ENCODE measurements at places on chromosomes 2 and 18. TPM values are rescaled to one million over a fixed set of nuclear protein-coding genes. Genes with fewer than 3 reads are reported as not detected.

Gene POTEI
- total RNA-seq: not detected

DNA sequence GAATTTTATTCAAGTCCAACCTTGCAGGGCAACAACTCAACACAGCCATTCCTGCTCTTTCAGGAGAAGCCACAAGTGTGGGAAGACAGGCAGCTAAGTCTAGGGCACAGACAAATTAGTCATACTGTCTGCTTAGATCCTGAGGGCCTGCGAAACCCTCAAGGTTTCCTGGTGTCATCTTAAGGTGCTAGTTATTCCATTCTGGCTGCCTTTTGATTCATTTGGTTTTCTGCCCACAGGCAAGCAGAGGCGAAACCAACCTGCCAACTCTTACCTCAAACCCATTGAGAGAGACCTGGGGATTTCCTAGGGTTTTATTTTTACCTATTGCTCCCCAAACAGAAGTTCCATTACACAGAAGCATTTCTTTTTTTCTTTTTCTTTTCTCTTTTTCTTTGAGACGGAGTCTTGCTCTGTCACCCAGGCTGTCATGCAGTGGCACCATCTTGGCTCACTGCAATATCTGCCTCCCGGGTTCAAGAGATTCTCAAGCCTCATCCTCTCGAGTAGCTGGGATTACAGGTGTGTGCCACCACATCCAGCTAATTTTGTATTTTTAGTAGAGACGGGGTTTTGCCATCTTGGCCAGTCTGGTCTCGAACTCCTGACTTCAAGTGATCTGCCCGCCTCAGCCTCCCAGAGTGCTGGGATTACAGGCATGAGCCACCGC is 23.7 kb upstream of the SCYGR1 start:
- ATAC-seq: peak; percentile 95
- H3K27me3 ChIP-seq: no peaks in the 10 kb centered on the region
- H3K4me1 ChIP-seq: peaks cover 38% of the 10 kb centered on the region

DNA sequence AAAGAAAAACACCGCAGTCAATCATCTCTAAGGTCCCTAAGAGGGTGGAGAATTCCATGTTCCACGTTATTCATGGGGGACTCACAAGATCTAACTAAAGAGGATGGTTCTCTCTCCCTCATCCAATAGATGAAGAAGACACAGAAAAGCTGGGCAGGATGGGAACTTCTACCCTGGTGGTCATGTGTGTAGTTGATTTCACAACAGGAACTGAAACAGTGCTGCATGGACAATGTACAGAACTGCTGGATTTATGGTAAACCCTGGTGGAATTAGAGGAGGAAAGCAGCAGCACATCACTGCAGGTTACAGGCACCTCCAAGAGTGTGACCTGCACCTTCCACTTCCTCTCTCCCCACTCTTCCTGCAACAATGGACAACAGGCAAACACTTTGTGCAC is 31.4 kb downstream of the FECH start:
- H3K27me3 ChIP-seq: no peaks in the 10 kb centered on the region
- H3K4me1 ChIP-seq: no peaks in the 10 kb centered on the region
- no peak for ATAC-seq
- H3K36me3 ChIP-seq: peaks cover 74% of the 10 kb centered on the region
- H3K27ac ChIP-seq: no peak overlapping the region
- H3K4me3 ChIP-seq: no peak overlapping the region

- no peak overlapping the region for H3K4me3 ChIP-seq
- H3K36me3 ChIP-seq: no peaks in the 10 kb centered on the region
- no peak overlapping the region for H3K27ac ChIP-seq
- H3K4me1 ChIP-seq: no peaks in the 10 kb centered on the region
- ATAC-seq: no peak
These were observed 5.7 kb downstream of the SLC5A7 start for GRCh38 chr2:107992069-107992468.

- H3K36me3 ChIP-seq: no peaks in the 10 kb centered on the region
- H3K27me3 ChIP-seq: no peaks in the 10 kb centered on the region
- no peaks in the 10 kb centered on the region for H3K4me1 ChIP-seq
These were observed 311.1 kb upstream of the RAB12 start for GRCh38 chr18:8298186-8298585.

DNA sequence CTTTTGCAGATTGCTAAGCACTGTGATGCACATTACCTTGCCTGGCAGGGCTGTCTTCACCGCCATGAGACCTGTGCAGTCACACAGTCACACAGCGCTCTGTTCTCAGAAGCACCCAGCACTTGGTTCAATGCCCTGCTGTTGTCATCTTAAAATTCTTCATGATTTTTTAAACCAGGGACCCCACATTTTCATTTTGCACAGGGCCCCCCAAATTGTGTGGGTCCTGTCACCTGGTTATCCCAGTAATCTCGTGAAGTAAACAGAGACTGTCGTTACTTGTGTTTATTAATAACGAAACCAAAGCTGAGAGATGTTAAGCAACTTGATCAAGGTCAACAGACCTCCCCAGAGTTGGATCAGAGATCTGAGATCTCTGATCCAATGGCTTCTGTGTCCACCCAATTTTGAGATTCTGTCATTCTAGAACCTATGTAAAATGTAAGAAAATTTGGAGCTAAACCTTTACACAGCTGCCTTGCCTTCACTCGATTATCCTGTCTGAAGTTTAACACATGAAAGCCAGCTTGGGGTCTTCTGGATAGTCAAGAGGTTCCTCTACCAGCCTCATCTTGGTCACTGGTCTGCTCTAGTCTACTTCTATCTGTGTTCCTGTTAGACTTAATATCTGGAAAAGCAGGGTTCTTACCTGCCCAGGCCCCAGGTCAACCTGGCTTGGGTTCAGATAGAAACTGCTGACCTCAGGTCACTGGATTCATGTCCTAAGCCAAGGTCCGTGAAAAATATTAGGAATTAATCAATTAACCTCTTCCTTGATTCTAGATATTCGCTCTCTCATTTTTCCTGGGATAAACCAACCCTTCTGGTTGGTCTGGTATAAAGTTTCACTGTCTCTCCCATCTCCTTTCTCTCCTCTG is 13.7 kb upstream of the TTC39C start:
- H3K27ac ChIP-seq: peak overlapping the region; percentile 73
- peaks cover 47% of the 10 kb centered on the region for H3K4me1 ChIP-seq
- no peaks in the 10 kb centered on the region for H3K36me3 ChIP-seq
- no peaks in the 10 kb centered on the region for H3K27me3 ChIP-seq
- H3K4me3 ChIP-seq: peak overlapping the region; percentile 70
- ATAC-seq: peak; percentile 67

Gene ZBTB7C
- 0.04 TPM for total RNA-seq

DNA sequence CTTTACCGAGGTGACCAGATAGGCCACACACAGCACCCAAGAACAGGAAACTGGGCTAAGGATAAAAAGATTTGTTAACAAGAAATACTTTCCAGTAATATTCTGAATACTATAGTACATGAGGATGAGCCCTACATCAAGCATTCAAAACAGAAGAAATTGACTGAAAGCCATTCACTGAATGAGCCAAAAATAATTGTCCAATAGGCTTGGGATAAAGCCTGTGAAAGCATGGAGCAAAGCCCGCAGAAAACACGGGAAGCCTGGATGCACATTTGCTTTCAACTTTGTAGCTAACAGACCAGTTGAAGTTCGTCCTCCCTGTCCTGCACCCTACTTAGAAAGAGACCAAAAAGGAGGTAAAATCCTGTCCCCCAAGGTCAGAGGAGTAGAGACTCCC is 56.3 kb downstream of the DIPK1C start:
- H3K27me3 ChIP-seq: peaks cover 6% of the 10 kb centered on the region
- H3K27ac ChIP-seq: no peak overlapping the region
- no peak for ATAC-seq
- H3K36me3 ChIP-seq: no peaks in the 10 kb centered on the region

- H3K4me3 ChIP-seq: peak overlapping the region; percentile 70
- H3K36me3 ChIP-seq: no peaks in the 10 kb centered on the region
- peaks cover 17% of the 10 kb centered on the region for H3K4me1 ChIP-seq
- H3K27ac ChIP-seq: peak overlapping the region; percentile 92
These were observed 96.2 kb downstream of the CABLES1 start for GRCh38 chr18:23231340-23232021.

Gene IL18R1
- total RNA-seq: 20.5 TPM

DNA sequence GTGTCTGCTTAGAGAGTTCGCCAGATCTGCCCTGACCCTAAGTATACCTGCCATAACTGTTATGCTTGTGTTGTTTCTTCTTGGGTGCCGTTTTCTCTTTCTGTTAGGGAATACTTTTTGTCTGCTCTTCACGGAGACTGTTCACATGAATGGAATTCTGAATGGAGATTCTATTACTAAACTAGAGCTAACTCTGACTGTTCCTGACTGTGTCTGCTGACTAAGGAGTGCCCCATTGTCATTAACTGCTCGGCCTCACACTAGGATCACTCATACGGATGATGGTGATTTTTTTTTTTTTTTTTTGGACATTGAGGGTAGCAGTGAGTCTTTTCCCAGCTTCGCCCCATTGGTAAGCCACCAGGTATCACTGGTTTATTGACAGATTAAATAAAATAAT is 104.8 kb upstream of the SLC8A1 start:
- H3K4me1 ChIP-seq: no peaks in the 10 kb centered on the region
- no peaks in the 10 kb centered on the region for H3K36me3 ChIP-seq
- no peaks in the 10 kb centered on the region for H3K27me3 ChIP-seq
- H3K4me3 ChIP-seq: no peak overlapping the region

DNA sequence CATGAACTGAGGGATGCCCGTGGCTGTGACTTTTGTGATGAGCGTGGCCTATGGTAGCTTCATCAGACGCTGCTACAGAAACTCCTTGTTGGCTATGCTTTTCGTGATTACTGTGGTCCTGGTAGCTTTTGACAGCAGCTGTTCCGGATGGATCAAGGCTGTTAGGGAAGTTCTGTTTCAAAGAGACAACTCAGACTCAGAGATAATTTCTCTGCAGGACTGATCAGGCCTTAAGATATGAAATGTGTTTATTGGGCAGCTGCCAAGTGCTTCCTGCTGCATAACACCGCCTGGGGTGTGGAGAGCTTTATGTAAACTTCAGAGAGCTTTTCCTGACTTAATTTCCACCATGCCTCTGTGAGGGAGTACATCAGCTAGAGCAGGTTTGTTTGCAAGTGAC is 243.8 kb downstream of the TSN start:
- no peak overlapping the region for H3K27ac ChIP-seq
- H3K4me3 ChIP-seq: no peak overlapping the region
- peaks cover 25% of the 10 kb centered on the region for H3K27me3 ChIP-seq
- H3K4me1 ChIP-seq: no peaks in the 10 kb centered on the region
- no peak for ATAC-seq

- H3K4me1 ChIP-seq: no peaks in the 10 kb centered on the region
- no peak for ATAC-seq
- H3K27ac ChIP-seq: no peak overlapping the region
- H3K27me3 ChIP-seq: no peaks in the 10 kb centered on the region
- no peak overlapping the region for H3K4me3 ChIP-seq
- peaks cover 60% of the 10 kb centered on the region for H3K36me3 ChIP-seq
These were observed 237.6 kb upstream of the FOSL2 start for GRCh38 chr2:28155086-28155485.

DNA sequence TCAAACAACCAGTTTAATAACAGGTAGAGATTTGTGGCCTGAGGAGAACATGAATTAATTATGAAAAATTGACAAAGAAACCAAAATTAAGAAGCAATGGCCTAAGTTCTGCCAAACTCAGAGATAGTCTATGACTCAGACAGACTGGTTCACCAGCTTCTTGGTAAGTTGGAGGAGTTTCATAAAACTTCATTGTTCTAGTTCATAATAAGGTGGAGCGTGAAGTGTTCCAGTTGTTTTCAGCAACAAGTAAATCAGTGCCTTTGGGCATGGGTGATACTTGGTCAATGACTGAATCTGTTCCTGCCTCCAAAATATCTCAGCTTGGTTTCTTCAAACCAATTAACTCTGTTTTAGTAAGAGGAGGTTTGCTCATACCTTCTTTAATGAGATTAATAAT is 40.0 kb downstream of the SLC40A1 start:
- no peak overlapping the region for H3K27ac ChIP-seq
- no peak overlapping the region for H3K4me3 ChIP-seq
- no peak for ATAC-seq
- H3K27me3 ChIP-seq: peaks cover 6% of the 10 kb centered on the region

GRCh38 chr2:199462956-199463692 is 5.4 kb upstream of the SATB2 start:
- peak overlapping the region; percentile 9 for H3K4me3 ChIP-seq
- no peak overlapping the region for H3K27ac ChIP-seq

- no peaks in the 10 kb centered on the region for H3K4me1 ChIP-seq
- peak overlapping the region; percentile 42 for H3K4me3 ChIP-seq
- peak; percentile 62 for ATAC-seq
- H3K27ac ChIP-seq: no peak overlapping the region
- H3K36me3 ChIP-seq: no peaks in the 10 kb centered on the region
- H3K27me3 ChIP-seq: peaks cover 12% of the 10 kb centered on the region
These were observed 31.6 kb upstream of the PPP1R1C start for GRCh38 chr2:181953881-181954537.

Gene TAF4B
- 14.1 TPM for total RNA-seq

Gene FEV
- not detected for total RNA-seq

Gene HES6
- 1.3 TPM for total RNA-seq

DNA sequence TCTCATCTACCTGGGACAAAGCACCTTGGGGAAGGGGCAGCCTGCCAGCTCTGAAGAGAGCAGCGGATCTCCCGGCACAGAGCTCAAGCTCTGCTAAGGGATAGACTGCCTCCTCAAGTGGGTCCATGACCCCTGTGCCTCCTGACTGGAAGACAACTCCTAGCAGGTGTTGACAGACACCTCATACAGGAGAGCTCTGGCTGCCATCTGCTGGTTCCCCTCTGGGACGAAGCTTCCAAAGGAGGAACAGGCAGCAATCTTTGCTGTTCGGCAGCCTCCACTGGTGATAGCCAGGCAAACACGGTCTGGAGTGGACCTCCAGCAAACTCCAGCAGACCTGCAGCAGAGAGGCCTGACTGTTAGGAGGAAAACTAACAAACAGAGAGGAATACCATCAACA is 549.9 kb upstream of the LRATD1 start:
- ATAC-seq: no peak
- H3K4me3 ChIP-seq: no peak overlapping the region

- H3K4me3 ChIP-seq: no peak overlapping the region
- ATAC-seq: no peak
These were observed 312.6 kb upstream of the VRK2 start for GRCh38 chr2:57733956-57734355.

DNA sequence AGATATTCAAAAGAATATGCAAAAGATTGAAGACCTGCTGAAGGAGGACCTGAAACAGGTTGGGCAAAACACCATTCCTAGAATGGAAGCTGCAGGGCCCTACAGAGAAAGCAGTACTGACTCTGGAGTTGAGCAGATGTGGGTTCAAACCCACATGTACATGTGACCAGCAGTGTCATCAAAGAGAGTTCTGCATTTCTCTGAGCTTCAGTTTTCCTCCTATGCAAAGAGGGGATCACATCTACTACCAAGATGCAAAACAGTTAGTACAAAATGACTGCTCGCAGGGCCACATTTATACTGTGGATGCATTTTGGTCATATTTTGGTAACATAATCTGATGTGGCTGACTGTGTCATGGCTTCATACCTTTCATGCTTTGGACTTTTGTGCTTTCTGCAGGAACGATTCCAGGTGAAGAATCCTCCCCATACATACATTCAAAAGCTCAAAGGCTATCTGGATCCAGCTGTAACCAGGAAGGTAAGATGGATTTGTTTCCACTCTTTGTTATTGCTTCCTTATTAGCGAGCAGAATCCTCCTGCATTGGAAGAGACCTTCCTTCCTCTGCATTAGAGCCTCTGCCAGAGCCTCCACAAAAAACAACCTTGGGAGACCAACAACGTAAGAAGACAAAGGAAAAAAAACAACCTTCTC is 174.8 kb downstream of the PRPF40A start:
- ATAC-seq: no peak
- no peaks in the 10 kb centered on the region for H3K4me1 ChIP-seq
- no peaks in the 10 kb centered on the region for H3K36me3 ChIP-seq
- no peak overlapping the region for H3K27ac ChIP-seq
- H3K4me3 ChIP-seq: no peak overlapping the region
